Stimulated activated CD8-positive, alpha-beta memory T cell treated with anti-CD3 and anti-CD28 coated beads, Interleukin-4, amount 100 ng/mL, for 1 hour (primary cell): ENCODE measurements at places on chromosomes 11 and 22.

DNA sequence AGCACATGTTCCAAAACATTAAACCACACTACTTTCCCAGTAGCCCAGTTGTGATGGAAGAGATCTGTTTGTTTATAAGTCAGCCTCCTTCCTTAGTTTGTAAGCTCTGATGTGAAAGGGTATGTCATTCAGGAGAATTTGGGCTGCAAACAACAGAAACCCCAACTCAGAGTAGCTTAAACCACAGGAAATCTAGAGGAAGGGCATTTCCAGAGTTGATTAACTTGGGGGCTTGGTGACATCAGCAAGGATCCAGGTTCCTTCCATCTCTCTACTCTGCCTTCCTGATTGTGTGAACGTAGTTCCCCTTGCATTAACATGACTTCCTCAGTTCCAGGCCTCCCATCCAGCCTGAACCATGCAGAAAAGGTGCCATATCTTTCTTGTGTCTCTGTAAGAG is 6.5 kb upstream of the FJX1 start:
- no peak for DNase-seq

GRCh38 chr11:36499315-36499714 is 10.8 kb downstream of the TRAF6 start:
- no peak for DNase-seq

DNA sequence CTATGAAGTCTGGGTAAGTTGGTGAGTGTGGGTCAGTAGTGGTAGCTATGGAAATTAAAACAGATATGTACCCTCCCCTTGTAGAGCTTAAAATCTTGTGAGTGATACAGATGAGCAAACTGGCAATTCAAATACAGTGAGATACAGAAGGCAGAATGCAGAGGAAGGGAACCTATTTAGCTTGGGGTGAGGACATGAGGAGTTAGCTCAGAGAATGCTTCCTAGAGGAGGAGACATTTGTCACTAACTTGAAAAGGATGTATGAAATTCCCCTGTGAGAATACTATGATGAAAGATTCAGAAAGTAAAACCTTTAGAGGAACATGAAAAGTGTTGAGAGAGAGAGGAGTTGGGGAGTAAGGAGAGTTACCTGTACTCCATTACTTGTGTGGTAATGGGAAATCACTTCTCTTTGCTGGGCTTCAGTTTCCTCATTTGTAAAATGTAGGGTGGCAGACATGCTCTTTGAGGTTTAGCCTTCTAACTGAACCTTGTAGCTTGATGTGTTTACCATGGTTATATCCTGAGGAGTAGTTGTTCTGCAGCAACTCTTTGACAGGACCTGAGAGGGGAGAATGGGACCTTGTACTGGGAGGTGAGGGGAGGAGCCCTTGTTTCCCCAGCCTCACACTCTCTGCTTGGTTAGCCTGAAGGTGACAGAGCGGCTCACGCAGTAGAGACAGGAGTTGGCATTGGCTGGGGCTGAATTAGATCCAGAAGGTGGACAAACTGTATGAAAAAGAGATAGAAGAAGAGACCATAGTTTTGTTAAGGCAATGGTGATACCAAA is 17.9 kb downstream of the SWAP70 start:
- no peak for DNase-seq

DNA sequence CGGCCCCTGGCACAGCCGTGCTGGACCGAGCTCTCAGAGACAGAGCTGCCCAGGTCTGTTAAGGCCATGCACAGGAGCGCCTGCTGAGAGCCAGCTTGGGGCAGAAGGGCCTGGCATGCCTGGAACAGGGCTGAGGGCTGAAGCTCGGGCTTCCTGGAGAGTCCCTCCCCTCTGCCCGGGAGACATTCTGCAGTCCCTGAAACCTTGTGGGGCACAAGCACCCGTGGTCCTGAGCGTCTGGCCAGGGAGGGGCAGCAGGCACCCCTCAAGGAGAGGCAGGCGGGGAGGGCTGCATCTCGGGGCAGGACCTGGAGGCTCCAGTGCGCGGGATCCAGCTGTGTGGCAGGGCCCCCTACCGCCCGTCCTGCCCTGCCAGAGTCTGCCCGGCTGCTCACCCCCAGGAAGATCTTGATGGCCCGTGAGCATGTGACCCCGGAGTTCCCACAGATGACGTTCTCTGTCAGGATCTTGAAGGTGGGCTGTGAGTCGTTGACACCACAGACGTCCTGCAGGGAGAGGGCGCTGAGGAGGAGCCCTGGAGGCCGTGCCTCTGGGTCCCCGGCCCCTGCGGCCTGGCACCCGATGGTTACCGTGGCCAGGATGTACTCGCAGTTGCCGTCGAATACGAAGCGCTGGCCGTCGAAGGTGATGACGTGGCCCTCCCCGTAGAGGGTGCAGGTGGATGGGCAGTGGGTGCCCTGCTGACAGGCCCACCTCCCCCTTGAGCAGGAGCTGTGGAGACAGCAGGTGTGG is 10.9 kb downstream of the MUC6 start:
- no peak for DNase-seq

- no peak for DNase-seq
These were observed 29.9 kb downstream of the TRPC6 start for GRCh38 chr11:101553891-101554292.

DNA sequence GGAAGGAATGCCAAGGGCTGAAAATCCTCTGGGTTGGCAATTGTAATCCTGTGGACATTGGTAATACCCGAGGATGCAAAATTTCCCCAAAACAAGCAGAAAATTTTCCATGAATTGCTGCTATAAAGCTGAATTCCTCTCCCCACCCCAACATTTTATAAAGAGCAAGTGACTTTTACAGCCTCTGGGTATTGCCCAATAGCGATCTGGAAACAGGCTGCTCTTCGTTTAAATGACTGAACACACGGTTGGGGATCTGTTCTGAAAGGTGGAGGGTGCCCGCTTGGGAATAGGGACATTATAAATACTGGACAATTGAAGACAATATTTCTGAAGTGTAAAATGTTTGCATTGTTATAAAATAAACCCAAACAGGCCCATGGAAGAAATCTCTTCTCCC is 20.6 kb downstream of the EHF start:
- DNase-seq = no peak

- DNase-seq = no peak
These were observed 59.0 kb downstream of the ST14 start for GRCh38 chr11:130218501-130219070.

DNA sequence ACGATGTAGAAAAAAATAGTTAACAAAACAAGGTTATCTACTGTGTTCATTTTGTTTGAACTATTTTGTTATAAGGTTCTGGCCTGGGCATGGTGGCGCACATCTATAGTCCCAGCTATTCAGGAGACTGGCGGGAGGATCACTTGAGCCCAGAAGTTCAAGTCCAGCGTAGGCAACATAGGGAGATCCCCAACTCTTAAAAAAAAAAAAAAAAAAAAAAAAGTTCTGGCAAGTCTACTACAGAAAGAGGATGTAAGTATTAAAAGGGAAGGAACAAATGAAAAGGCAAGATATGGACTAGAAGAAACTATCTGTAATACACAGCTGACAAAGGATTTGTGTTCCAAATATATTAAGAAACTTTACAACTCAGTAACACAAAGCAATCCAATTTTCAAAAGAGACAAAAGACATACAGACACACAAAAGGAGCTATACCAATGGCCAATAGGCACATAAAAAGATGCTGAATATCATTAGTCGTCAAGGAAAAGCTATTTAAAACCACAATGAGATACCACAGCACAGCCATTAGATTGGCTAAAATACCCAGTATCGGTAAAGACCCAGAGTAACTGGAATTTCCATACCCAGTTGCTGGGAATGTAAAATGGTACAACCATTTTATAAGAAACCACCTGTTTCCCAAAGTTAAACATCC is 27.4 kb downstream of the RRAS2 start:
- no peak for DNase-seq

DNA sequence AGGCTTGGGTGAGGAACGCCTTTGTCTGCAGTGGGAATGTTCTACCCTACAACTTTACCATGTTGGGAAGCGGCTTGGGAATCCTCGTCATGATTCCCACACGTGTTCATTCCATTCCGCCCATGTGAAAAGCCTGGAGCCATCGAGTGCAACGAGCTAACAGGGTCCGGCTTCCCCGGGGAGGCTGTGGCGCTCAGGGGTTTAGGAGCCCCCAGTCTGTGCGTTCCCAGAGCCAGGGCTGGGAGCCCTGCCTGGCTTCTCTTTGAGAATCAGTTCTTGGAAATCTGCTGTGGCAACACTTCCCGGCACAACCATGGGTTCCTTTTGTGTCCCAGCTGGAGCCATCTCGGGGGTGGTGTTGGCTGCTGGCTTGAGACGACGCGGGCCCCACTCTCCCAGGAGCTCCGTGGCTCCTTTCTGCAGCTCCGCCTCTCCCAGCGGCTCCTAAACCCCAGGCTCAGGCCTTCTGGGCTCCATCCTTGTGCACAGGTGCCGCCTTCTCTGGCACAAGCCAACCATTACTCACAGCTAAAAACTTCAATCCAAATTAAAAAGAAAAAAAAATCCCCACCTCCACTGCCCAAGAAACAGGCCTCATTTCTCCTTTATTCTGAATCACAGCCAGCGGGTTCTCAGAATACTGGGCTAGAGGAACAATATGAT is 18.7 kb upstream of the PPFIA1 start:
- no peak for DNase-seq

DNA sequence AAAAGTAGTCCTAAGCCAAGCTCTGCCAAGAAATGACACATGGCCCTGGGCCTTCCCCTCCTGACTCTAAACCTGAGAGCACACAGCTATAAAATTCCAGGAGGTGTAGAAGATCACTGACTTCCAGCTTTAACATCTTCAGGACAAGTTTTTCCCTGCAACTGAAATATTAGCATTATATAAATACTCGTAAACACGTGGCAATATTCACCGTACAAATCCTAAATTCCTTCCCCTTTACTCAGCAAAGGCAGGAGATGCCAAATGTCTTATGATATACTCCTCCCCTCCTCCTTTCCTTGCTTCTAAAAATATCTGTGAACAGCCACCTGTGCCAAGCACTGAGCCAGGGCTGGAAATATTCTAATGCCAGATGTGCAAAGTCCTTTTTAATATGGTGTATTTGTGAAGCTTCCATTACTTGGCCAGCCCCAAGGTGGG is 194.0 kb downstream of the LARGE1 start:
- no peak for DNase-seq

GRCh38 chr11:10892250-10892649 is 34.4 kb upstream of the ZBED5 start:
- DNase-seq = no peak

GRCh38 chr11:17738151-17738973 is 3.8 kb downstream of the KCNC1 start:
- no peak for DNase-seq

DNA sequence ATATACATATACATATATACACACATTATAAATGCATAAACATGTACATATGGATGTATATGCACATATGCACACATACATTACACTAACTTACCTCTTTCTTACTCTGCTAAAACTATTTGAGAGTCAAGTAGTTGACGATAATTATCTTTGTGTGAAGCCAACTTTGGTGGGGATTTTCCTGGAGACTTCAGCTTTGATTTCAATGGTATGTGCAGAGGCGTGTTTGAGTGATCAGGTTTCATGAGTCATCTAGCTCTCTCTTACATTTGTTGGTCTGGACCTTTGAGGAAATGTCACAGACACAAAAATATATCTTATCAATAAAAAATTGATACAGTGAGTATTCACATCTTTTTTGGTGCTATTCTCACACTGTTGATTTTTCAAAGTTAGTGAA is 769.1 kb upstream of the LUZP2 start:
- DNase-seq = no peak

GRCh38 chr22:39316440-39317083 is 2.9 kb downstream of the RPL3 start:
- DNase-seq = peak; percentile 58

- DNase-seq = no peak
These were observed 689 bp upstream of the RAB39A start for GRCh38 chr11:107927559-107927958.

DNA sequence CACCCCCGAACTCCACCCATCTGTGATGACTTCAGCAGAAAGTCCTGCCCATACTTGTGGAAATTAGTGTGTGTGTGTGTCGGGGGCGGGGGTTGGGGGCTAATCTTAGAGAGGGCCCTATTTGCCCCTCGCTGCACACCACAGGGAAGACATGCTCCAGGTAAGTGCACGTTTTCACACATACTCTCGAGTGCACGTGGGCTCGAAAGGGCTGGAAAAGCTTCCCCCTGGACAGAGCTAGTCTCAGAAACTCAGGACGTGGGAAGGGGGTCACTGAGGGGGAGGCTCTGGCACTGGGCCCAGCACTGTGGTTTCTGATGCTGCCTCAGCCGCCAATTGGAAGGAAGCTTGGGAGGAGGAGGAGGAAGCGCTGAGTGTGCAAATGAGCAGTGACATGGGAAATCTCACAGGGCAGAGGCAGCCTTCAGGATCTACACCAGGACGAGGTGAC is 40.7 kb upstream of the CD82 start:
- no peak for DNase-seq

DNA sequence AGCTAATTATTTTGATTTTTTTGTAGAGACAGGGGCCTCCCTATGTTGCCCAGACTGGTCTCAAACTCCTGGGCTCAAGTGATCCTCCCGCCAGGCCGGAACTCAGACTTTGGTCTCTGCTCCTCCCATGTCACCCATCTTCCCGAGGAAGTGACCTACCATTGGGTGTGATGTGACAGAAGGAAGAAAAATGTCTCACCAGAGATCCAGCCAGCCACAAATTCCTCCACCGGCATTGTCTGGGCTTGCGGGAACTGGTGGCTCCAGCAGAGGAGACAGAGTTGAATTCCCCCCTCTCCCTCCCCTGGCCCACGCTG is 772 bp downstream of the SLC25A45 start:
- DNase-seq = no peak

DNA sequence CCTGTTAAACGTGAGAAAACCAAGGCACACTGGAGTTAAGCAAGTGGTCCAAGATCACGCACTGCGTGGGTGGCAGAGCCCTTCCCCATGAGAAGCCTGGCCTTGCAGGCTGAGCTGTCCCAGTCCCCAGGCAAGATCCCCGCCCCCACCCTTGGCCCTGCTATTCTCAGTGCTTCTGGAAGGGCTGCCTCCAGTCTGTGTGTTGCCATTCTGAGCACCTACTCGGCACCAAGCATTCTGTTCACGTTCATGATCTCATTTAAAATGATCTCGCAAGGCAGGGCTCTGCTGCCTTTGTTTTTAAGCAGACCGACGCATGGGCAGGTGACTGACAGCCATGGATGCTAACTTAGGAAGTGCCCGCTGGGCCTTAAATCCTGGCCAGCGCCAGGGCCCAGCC is 62.8 kb downstream of the PHF21B start:
- no peak for DNase-seq

GRCh38 chr22:26744892-26745808 is 87.8 kb downstream of the MIAT start:
- DNase-seq = no peak

DNA sequence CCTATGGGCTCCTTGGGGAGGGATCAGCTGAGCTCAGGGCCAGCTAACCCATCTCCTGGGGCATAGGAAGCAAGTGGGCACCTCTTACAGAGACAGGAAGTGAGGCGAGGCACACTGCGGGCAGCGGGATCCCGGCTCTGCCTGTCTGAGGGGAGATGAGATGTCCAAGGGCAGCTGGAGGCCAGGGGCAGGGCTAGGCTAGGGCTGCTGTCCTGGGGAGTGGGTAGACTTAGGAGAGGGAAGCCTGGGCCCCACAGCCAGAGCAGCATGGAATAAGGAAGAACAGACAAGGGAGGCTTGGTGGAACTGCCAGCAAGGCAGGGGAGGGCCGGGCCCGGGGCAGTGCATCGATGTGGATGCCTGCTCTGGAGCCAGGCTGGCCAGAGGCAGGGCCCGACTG is 76.3 kb downstream of the MORC2 start:
- DNase-seq = no peak

- DNase-seq = no peak
These were observed 46.9 kb upstream of the TP53I11 start for GRCh38 chr11:44997566-44997965.

GRCh38 chr22:31342389-31343140 is 3.6 kb downstream of the PATZ1 start:
- DNase-seq = no peak

GRCh38 chr22:36744413-36744765 is 31.5 kb downstream of the IFT27 start:
- no peak for DNase-seq
